ENCODE measurements at places on chromosomes 2 and 18.

- no peak for DNase-seq
Observed at GRCh38 chr2:217563565-217563964, 439.2 kb downstream of the TNS1 start.

GRCh38 chr2:43097644-43098408, 128.6 kb downstream of the ZFP36L2 start:
- no peak for DNase-seq

GRCh38 chr2:137741784-137742362, 222.4 kb upstream of the HNMT start:
- no peak for DNase-seq

GRCh38 chr2:50315336-50315735, 716.6 kb downstream of the NRXN1 start:
- DNase-seq = no peak

- DNase-seq = no peak
Observed at GRCh38 chr18:44893966-44894365, 213.3 kb downstream of the SETBP1 start.

DNA sequence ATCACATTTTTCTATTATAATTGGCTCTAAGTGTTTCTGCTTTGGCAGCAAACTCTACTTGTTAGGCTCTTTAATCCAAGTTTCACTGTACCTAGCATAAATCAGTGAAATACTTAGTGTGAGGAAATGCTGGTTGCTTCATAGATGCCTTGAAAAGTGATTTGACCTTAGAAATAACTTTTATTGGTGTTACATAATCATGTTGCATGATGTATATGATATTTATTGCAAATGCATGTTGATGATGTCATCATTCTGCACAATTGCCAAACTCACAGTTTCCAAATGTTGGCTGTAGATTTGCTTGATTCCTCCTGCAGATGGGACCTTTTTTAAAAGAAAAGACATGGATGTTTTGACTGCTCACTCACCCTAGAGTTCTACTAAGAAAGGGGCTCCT, 137.6 kb upstream of the BCL2L11 start:
- no peak for DNase-seq

DNA sequence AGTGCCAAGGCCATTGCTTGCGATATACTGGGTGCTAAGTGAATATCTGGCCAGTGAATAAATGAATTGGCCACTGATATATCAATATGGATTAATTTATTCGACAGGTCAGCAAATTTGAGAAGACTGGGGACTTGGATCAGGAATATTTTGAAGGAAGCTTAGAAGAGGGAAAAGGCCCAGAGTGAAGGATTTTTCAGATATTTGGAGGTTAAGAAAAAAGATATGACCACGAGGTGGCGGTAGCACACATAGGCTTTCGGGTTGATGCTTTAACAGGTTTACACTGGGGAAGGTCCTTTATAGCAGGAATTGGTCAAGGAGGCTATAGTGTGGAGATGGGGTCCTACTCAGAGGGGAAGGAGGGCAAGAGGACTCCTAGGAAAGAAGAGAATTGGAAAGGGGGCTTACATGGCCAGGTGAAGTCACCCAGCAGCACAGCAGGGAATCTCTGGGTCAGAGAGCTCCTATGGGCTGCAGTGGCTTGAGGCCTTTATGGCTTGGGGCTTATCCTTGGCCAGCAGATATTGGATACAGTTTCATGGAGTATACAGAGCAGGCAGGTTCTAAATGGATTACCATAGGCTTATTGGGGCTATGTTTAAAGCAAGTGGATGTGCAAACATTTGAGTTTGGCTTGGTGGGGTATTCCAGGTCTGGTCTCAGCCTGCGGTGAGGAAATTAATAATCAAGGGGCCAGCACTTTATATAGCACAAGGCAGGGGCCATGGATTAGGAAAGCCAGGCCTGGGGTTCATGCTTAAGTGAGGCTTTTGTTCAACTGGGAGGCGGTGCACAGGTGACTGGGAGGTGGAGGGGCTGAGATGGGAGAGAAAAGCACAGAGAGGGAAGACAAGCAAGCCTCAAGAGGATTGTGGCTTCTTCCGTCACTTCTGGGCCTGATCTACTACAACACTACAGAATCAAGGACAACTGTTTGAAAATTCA, 9.7 kb downstream of the IL1RN start:
- DNase-seq = no peak

DNA sequence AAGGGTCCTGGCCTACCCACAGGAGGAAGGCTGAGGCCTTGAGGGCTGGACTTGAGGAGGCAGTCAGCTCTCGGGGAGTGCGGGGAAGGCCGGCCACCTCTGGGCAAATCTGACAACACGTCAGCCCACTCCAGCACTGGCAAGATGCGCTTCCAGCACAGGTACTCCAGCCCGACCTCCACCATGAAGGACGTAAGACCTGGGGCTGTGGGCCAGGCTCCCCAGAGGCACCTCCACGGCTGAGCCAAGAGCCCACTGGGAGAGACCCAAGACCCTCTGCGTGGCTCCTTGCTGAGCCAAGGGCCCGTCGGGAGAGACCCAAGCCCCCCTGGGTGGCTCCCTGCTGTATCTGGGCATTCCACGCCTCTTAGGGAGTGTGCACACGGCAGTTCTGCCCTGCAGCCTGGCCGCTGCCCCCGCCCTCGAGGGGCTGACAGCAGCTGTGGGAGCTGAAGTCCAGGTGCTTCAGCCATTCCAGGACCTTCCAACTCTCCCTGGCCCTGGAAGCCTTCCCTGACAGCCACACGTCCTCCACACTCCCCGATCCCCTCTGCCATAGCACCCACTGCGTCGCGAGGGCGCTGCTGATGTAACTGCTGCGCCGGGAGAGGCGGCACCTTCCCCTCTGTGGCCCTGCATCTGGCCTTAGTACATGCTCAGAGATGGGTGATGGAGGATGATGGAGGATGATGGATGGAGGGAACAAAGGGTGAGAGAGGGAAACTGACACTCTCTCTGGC, 50.2 kb downstream of the BIN1 start:
- no peak for DNase-seq

GRCh38 chr2:169386722-169387121, 24.4 kb upstream of the LRP2 start:
- no peak for DNase-seq

DNA sequence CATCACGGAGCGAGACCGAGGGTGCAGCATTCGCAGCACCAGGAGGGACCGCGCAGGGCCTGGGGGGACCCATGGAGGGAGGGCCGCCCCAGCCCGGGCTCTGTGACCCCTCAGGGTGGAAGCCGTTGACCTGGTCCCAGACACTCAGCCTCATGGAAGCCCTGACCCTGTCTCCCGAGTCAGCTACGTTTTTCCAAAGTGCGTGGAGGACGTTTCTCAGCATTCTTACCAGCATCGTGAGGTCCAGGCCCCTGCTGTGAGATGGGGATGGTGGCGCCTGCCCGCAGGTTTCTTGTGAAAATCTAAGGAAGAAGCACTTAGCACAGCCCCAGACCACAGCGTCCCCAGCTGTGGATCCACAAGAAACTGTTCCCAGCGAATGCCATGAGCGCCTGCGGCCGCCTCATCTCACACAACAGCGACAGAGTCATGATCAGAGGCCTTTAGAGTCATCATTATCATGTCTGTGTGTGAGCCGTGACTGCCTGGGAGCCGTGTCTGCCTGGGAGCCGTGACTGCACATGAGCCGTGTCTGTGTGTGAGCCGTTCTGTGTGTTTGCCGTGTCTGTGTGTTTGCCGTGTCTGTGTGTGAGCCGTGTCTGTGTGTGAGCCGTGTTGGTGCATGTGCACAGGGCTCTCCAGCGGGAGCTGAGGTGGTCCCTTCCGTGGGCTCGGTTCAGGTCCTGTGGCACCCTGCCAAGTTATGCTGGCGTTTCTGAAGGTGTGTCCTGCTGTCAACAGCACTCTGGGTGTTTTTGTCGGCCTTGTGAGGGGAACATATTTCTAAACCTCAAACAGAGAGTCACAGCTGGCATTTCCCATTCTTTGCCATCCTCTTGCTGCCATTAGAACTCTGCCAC, 49.2 kb upstream of the KCNG2 start:
- no peak for DNase-seq

DNA sequence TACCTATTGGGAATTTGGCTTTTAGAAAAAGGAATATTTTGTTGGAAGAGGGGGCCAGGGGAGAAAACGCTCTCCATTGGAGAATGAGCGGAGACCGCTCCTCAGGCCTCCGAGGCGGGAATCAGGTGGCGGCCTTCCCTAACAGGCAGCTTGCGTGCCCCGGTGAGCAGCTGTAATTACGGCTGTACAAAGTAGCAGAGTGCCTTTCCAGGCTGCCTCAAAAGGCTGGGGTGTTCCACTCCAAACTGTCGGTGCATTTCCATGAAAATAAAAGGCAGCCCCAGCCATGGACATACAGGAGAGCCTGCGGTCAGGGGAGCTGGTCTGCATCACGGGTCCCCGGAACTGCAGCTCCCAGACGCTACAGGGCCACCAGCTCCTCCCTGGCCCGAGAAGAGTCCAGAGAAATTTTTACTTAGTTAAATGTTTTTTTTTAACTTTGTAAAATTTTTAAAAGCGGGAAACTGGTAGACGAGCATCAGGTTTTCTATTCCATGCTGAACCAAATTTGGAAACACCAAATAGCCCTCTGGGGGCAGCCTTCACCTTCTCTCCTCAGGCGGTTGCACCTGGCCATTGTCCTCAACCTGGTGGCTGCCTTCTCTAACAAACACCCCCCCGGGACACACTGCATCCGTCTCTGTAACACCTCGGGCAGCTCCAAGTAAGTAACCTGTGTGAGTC, 209.3 kb upstream of the SALL3 start:
- no peak for DNase-seq

All from stimulated activated naive CD4-positive, alpha-beta T cell treated with Interleukin-2 at 50 U/mL for 16 hours (primary cell).